ENCODE measurements at places on chromosomes 11 and 22. TPM values are rescaled to one million over a fixed set of nuclear protein-coding genes. Genes with fewer than 3 reads are reported as not detected.

C11orf42 gene
- not detected for total RNA-seq

FGF4 gene
- not detected for total RNA-seq

PRR33 gene
- not detected for total RNA-seq

TRIM66 gene
- 0.63 TPM for total RNA-seq

DNA sequence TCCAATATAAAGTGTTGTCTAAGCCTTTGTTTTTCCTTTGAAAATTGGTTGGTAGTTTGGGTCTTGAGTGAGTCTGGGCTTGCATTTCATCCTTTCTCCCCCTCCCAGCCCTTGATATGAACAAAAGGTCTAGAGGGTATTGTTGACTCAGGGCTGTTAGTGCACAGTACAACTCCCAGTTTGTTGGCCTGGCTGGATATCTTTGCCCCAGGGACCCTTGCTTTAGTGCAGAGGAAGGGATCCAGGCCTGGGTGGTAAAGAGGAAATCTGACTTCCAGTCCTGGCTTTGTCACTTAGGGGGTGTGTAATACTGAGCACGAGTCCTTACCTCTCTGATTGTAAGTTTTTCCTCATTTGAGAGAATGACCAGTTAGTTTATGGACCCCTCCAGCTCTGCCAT is 330.4 kb downstream of the TMEM135 start:
- no peak for DNase-seq

- no peak for DNase-seq
These were observed 39.4 kb downstream of the ABTB2 start for GRCh38 chr11:34318111-34319037.

GRCh38 chr11:15886866-15887265 is 469.5 kb downstream of the SOX6 start:
- DNase-seq = no peak

GRCh38 chr11:67278939-67279588 is 10.0 kb upstream of the ANKRD13D start:
- DNase-seq = no peak

DNA sequence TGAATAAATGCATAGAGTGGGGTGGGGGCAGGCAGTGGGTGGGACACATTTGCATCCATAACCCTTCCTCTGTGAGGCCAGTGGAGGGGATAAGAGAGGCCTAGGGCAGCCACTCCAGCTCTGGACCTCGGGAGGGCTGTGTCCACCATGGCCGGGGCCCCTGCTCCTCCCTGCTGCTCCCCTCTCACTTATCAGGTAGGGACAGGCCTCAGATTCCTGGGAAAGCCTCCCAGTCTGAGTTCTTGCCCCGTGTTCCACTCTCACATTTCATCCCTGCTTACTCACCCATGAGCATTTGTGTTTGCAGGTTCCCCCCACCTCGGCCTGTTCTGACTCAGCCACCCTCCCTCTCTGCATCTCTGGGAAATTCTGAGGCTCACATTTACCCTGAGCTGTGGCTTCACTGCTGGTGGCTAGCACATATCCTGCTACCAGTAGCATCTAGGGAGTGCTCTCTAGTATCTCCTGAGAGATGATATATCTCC is 128.7 kb upstream of the TOP3B start:
- DNase-seq = peak; percentile 28

GRCh38 chr11:130400781-130401483 is 27.5 kb downstream of the ADAMTS8 start:
- DNase-seq = peak; percentile 36

DNA sequence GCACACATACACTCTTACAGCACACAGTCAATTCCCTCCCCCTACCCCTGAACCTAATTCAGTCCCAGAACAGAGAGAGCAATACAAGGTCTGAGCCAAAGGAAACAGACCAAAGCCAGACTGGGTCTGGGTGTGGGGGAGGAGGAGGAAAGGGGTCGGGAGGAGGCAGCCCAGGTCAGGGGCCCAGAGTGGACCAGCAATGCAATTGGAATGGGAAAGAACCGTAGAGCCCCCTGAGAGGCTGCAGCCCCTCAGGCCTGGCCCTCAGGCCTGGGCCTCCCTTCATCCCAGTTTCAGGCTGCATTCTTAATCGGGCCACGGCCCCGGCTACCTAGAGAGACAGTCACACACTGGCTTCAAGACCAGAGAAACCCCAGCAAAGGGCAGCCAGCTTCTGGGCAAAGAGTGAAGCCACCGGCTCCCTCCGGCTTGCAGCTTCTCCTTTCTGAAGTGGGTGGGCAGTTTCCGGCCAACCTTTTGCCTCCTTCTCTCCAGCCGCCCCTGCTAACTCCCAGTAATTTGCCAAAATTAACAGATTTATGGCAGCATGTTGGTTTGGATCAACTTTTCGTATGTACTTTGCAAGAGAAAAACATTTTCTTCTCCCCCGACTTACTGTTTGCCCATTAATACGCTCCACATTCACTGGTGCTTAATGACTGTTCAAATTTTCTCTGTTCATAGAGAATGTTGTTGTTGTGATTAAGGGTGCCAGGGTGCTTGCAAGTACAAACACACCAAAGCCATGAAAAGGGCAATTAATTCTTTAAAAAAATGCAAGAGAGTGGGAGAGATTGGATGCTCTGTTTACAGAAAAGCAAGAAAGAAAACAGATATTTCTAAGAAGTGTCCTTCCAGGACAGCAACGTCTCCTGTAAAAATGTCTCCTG is 488.3 kb downstream of the MN1 start:
- DNase-seq = no peak

GRCh38 chr22:35226958-35227647 is 30.2 kb upstream of the HMGXB4 start:
- no peak for DNase-seq
